Stimulated activated CD8-positive, alpha-beta memory T cell treated with anti-CD3 and anti-CD28 coated beads, Interleukin-15, amount 100 ng/mL, for 4 hours (primary cell): ENCODE measurements at places on chromosomes 1 and 21.

- DNase-seq = no peak
Measured at GRCh38 chr1:179128520-179128919, 46.6 kb downstream of the TOR3A start.

- no peak for DNase-seq
Measured at GRCh38 chr1:174682419-174683008, 234.8 kb downstream of the GPR52 start.

DNA sequence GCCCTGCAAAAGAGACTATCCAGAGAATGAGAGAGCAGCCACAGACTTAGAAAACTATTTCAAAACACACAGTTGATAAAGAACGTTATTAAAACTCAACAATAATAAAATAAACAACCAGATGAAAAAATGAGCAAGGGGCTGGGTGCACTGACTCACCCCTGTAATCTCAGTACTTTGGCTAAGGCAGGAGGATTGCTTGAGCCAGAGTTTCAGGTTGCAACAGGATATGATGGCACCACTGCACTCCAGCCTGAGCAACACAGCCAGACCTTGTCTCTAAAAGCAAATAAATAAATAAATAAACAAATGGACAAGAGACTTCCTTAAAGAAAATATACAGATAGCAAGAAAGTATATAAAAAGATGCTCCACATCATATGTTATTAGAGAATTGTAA, 144.6 kb downstream of the LRRIQ3 start:
- no peak for DNase-seq

GRCh38 chr1:214199585-214199984, 81.4 kb upstream of the SMYD2 start:
- no peak for DNase-seq

DNA sequence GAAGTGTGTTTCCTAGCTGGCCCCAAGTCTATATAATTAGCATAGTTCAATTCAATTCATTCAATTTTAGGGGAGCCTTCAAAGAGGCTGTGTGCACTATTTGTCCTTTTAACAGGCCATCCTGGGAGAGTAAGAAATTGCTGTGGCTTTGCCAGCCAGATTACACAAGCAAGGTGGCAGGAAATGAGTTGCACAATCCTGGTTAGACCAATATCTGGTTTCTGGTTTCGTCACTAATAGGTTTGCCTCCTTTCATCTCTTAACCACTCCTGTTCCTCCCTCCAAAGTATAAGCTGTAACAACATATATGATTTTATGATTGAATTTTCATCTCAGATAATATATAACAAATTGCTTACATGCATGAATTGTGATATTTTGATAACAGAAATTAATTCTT, 84.1 kb upstream of the NEGR1 start:
- no peak for DNase-seq

DNA sequence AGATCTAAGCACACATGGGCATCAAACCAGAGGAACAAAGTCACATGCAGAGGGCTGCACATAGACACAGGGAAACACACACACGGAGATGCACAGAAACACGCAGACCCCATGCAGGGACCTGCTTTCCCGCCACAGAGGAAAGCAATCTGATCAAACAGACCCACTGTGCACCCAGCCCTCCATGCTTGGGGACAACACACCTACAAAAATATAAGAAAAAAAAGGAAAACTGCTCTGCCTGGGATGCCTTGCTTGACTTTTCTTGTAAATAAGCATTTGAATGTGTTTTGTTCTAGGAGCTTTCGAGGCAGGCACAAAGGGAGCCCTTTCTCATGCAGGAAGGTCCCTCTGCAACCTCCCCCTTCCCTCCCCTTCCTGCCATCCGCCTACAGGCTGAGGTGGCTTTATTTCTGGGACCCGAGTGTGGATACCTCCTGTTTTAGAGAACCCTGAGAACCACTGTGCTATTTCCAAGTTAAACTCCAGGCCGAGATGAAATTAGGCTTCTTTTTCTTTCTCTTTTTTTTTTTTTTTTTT, 3.5 kb upstream of the ICMT start:
- DNase-seq = no peak

GRCh38 chr1:198657550-198658064, 18.8 kb downstream of the PTPRC start:
- DNase-seq = no peak

DNA sequence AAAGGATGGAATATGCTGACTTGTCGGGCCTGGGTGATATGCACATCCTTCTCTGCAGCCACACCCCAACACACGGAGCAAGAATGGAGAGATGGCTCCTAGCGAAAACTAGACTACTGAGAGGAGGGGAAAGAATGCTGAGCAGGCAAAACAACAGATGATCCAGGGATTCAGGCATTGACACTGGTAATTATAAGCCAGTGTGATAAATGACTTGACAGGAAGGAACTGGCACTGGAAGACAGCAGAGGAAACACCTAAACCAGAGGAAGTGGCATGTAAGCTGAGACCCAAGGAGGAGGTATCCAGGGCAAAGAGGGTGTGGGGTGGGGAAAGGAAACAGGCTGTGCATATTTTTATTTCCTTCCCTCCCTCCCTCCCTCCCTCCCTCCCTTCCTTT, 31.7 kb upstream of the KHDRBS1 start:
- no peak for DNase-seq

DNA sequence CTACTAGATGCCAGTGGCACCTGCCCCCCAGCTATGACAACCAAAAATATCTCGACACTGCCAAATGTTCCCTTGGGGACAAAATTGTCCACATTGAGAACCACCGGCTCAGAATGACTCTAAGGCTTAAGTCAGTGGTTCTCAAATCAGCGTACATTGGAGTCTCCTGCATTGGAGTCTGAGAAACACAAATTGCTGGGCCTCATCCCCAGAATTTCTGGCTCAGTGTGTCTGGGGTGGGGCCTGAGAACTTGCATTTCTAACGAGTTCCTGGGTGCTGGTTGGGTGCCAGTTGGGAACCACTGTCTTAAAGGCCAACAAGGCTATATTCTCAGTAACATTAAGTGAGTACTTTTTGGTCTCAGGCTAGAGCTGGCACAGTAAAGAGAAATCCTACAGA, 77.7 kb upstream of the GADD45A start:
- no peak for DNase-seq

DNA sequence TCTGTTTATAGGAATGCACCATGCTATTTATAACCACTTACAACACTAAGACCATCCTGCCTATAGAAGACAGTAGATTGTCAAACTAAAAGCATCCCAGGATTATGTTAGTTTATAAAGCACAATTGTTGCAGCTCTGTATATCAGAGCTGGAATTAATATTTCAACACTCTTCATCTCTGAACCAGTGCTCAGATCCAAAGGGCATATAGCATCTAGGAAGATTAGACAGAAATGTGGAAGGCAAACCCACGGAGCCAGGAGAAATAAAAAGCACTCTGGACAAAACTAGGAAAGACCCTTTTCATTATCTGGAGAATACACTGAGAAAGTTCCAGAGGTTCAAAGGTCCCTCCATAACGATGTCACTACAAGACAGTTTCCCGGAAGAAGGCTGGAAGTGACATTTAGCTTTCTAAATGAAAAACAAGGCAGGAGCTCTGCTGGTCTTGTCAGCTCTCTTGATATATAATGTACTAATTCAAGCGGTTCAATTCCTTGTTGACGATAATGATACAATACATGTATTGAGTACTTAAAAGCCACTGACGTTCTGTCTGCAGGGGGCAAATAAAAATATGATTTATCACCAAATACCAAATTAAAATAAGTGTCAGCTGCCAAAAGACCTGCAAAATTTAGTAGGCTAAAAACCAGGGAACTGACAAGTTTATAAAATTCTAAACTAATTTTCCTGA, 91.8 kb upstream of the BCL10 start:
- no peak for DNase-seq

DNA sequence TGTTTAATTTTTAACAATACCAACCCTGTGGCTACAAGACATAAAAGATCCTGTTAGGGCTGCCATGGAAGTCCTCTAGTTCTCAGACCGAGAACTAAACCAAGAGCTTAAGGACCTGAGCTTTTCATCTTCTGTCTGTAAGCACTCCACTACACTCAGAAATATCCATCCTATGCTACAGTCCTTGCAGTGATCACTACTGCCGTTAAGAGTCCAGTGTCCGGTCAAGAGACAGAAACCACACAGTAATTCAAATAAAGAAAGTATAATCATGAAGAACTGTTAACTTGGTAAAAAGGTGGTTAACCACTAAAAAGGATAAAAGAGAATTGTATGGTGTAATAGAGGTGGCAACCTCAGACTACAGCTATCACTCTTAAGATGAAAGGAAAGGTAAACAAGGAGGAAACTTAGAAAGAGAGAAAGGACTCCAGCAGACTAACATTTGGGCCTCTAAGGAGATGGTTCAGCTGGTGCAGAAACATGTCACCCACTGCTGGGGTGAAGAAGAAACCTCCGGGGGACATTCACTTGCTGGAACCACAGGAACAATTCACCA, 22.1 kb upstream of the PRDX6 start:
- no peak for DNase-seq

GRCh38 chr21:45301521-45302081, 13.9 kb upstream of the POFUT2 start:
- no peak for DNase-seq
